A549 (cell line): ENCODE measurements at places on chromosomes 4 and X. TPM values are rescaled to one million over a fixed set of nuclear protein-coding genes. Genes with fewer than 3 reads are reported as not detected.

DNA sequence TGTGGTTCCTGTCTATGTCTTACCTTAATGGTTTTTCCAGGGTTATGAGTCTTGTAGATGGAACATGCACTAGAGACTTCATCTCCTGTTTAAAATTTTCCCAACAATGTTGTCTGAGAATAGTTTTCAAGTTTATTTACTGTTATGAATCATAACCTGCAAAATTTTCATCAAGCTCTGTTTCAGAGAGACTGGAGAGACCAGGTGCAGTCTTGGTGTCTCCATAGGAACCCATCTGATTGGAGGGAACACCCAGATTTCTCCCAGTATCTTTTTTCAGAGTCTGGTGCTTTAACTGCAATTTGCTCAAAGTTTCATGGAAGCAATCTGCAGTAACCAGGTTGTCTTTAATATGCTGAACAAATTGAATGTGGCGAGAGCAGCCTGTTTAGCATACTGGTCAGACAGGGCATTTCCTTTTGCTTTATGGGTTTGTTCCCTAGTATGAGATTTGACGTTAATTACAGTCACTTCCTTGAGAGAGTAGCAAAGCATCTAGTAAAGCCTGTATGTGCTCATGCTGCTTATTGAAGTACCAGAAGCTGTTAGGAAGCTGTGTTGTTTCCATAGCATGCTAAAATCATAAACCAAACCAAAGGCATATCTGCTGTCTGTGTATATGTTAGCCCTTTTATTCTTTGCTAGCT lies 18.8 kb upstream of the VSIG1 start:
- no peak for DNase-seq

DNA sequence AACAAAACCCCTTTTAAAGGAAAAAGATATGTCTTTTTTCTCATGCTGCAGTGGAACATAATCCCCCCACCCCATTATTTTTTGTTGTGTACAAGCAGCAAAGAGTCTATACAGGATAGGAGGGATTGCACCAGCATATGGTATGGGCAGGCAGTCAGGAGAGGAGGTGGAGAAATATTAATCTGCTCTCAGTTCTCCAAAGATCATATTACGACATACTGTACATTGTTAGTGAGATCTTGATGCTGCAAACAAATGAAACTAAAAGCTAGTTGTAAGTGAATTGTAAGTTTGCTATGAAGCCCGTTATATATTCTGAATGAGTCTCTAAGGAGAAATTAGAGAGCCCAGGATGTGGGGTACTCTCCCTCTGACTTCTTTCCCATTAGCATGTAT lies 75.3 kb downstream of the RAPGEF2 start:
- no peak for DNase-seq

Gene CCSER1
- polyA plus RNA-seq: not detected in 3 replicates

Gene FGFR3
- 3.8 to 4.8 TPM (median 3.9 TPM) in 3 replicates for polyA plus RNA-seq

GRCh38 chrX:479273-479981 lies 92.7 kb upstream of the PPP2R3B start:
- DNase-seq: no peak

Gene STARD8
- 1.2 to 1.7 TPM (median 1.5 TPM) in 3 replicates for polyA plus RNA-seq

Gene MAGEA8
- polyA plus RNA-seq: not detected in 3 replicates

GRCh38 chr4:120870279-120870673 lies 52.2 kb downstream of the PRDM5 start:
- DNase-seq: no peak

Gene PAGE4
- not detected in 3 replicates for polyA plus RNA-seq

Gene HMX1
- 0.06 to 0.08 TPM in 2 of 3 replicates, not detected in the other for polyA plus RNA-seq

DNA sequence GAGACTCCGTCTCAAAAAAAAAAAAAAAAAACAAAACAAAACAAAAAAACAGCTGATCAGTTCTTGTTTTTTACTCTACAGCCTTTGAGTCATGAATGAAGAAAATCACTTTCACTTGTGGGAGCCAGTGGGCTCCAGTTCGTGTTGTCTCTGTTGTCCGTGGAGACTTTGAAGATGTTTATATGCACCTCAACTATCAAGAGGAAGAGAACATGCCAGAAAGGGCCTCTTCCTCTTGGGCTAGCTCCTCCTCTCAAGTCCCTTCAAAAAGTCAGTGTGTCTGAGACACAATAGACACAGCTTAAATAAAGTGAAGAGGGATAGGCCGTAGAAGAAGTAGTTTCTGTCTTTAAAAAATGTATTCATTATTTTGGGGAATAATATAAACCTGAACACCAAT lies 182.7 kb downstream of the KDR start:
- no peak for DNase-seq

GRCh38 chrX:47933946-47934345 lies 69.8 kb downstream of the ZNF182 start:
- no peak for DNase-seq

- no peak for DNase-seq
These were observed 101.6 kb downstream of the NPNT start for GRCh38 chr4:105996845-105997244.

DNA sequence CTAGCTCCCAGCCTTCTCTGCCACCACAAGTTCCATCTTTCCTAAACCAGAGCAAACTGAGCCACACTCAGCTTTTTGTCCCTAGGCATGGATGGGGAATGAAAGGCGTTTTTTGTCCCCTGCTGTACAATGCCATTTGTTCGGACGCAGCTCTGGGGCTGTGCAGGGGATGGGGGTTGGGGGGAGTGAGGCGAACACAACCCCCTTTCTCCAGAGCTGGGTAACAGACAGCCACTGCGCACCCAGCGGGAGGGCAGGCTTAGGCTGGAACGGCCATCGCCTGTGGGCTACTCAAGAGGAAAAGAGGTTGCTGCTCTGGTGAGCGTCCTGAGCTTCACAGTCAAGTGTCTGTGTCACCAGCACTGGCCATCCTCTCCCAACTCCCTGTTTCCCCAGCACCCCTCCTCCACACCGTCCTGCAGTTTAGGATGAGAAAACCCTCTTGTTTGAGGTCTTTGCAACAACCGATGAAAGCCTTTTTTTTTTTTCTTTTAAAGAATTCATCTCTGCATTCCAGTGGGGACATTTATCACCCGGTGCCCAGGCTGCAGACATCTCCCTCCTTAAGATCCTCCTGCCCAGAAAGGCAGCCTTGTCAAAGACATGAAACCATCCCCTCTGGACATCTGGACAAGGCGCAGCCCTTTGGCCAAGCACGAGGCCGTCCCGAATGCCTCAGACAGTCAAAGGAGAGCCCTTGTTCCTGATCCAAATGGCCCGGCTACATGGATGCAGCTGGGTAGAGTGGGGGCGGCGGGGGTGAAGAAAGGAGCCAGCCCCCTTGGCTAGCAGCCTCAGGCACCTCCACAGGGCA lies 419.6 kb downstream of the BCOR start:
- DNase-seq: no peak

GRCh38 chr4:144948009-144948408 lies 150.0 kb downstream of the ANAPC10 start:
- DNase-seq: no peak

Gene LRIT3
- polyA plus RNA-seq: 0.04 to 0.08 TPM (median 0.06 TPM) in 3 replicates

Gene MGAT4D
- polyA plus RNA-seq: not detected in 3 replicates

- no peak for DNase-seq
These were observed at the start of gene IL9R for GRCh38 chrX:155997436-155997835. IL9R (plus strand) TSS chrX:155997696; CDS start chrX:155997760, 64 bp downstream.

DNA sequence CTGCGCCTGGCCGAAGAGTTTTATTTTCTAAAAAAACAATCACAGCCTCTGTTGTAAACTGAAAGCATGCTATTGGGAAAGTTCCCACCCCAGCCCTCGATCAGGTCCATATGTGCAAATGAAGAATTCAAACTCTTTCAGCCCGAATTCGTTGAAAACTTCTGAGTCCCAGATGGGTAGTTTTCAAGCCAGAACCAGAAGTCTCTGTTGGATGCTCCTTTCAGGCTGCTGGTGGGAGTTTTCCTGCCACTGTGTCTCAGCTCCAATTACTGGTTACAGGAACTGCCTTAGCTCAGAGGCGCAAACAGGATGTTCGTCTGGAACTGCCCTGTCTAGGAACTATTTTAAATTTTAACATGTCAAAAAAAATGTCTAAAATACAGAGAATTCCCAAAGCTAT lies 9.3 kb upstream of the ALG13 start:
- DNase-seq: no peak

DNA sequence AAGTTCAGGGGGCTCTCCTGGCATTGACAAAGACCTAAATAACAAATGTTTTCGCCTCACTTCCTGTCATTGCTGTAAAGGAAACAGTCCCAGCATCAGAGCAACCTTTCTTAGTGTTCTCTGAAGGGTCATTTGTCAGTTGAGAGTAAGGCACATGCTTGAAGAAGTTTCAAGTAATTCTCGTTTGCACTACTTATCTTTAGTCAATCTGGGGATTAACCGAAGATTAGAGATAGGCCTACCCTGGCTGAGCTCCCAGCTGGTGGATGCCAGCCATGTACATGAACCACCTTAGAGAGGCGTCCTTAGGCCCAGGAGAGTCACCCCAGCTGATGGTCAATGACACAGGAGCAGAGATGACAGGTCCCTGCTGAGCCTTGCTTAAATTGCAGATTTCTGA lies 189.9 kb upstream of the PGRMC2 start:
- DNase-seq: no peak

Gene TCEAL6
- not detected in 3 replicates for polyA plus RNA-seq

Gene GUCY1A1
- polyA plus RNA-seq: not detected in 3 replicates

Gene CT45A2
- not detected in 3 replicates for polyA plus RNA-seq

Gene MAGEB1
- not detected in 3 replicates for polyA plus RNA-seq

DNA sequence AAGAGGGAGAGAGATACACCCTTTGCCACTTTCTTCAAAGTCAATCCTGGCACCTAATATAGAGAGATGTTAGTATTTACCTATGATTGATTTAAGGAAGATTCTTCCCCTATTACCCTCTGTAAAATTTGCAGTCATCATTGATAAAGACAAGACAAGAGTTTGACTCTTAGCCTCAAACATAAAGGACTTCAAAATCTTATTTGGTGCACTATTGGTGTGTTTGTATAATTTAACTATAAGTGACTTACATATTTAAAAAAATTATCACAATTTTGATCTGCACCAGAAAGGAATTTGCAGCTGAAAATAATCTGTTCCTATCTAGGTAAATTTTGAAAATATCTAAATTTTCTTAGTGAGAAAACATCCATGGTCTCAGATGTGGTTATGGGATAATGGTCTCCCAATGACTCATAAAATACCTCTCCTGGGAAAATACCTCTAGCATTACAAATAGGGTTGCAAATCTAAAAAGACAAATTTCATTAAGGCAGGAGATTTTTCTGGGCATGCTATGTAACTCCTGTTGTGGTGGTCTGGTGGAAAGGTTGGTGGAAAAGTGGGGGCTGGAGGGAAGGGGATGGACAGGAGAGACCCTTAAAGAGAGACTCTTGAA lies 173.6 kb upstream of the MED14 start:
- DNase-seq: peak; percentile 30

Gene FATE1
- not detected in 3 replicates for polyA plus RNA-seq

- no peak for DNase-seq
These were observed 21.7 kb upstream of the EGFL6 start for GRCh38 chrX:13547671-13548070.

- DNase-seq: no peak
These were observed 273.7 kb upstream of the TECRL start for GRCh38 chr4:64682946-64683345.

Gene ADAM29
- not detected in 3 replicates for polyA plus RNA-seq

Gene FANCB
- 4.3 to 5.3 TPM (median 5.0 TPM) in 3 replicates for polyA plus RNA-seq

Gene TMEM156
- 9.2 to 10.9 TPM (median 10.4 TPM) in 3 replicates for polyA plus RNA-seq

DNA sequence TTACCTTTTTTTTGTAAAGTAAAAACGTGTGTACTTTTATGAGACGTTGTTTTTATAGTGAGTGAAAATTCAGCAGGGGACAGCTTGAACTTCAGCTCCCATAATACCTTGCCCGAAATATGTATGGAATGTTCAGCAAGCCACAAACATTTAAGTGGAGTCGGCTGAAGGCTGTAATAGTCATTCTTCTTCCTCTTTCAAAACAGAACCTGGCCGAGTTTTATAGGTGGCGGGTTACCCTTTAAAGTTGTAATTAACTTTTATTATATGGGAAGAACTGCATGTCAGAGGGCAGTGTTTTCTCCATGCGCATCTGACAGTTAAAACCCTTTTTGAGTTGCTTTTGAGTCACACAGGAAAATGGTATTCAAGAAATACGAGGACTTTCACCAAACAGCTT lies 50.7 kb downstream of the CLDN34 start:
- DNase-seq: peak; percentile 72

- no peak for DNase-seq
These were observed 28.2 kb downstream of the ARSJ start for GRCh38 chr4:113951263-113951662.

DNA sequence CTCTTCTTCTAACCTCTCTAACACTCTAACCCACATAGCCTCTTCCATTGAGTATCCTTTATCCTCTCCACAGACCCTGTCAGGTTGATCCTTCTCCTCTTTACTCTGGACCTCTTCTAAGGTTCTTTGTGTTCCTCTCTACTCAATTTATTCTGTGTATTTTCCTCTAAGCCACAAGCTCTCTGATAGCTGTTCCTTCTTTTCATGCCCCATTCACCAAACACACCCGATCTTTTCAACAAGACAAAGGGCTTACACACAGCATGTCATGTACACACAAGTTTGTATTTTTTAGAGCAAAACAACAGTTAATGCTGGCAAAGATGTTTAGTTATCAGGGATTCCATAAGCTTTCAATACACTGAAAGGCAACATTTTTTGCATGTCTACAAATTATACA lies 1.9 kb downstream of the SPIN2B start:
- DNase-seq: no peak

GRCh38 chr4:100828986-100829685 lies 311.3 kb upstream of the EMCN start:
- no peak for DNase-seq

- DNase-seq: no peak
These were observed 6.5 kb downstream of the FAM199X start for GRCh38 chrX:104172788-104173187.

DNA sequence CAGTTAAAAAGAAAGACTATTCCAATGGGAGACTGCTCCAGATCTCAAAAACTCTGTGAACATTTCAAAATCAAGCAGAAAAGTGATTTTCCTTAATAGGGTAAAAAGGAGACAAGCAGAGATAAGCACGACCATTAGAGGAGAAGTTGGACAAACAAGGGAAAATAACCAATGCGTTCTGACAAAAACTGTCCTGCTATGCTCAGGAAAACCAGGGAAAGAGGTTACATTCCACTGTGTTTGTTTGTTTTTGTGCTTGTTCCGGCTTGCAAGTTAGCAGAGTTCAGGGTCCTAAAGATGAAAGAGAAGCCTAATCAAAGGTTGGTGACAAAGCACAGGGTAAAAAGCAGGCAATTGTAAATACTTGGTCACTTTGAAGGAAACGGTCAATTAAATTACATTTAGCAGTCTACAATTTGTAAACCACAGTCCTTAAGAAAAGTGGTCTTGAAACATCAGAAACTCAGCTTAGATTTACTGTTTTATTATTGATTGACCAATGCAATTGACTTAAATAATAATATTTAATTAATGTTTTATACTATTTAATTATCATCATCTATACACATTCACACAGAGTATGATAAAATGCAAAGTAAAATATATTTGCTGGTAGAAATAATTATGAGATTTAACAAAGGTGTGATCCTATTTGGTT lies 186.2 kb upstream of the CPXCR1 start:
- no peak for DNase-seq

GRCh38 chr4:130747842-130748241 lies 1651.9 kb downstream of the C4orf33 start:
- no peak for DNase-seq

DNA sequence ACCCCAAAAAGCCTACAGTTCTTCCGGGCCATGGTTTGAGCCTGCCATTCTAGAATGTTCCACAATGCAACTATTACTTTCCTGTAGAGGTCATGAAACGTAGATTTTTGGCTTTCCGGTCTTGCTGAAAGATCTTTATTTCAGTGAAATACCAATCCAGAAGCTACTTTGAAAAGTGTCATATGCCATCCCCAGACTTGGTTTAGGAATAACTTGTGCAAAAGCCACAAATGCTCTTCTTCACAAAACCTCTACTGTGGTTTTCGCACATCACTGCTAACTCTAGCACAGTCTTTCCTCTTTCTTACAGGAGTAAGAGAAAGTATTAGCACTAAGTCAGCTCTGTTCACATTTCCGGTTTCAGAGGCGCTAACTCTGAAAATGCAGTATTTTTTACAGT lies 12.7 kb upstream of the CD40LG start:
- DNase-seq: no peak

Gene FDCSP
- polyA plus RNA-seq: not detected in 3 replicates
